ENCODE measurements at places on chromosomes 11 and 22.
A peak's percentile ranks its signal among the peaks of the same experiment; 100 is the strongest.

GRCh38 chr11:61951484-61952135 lies 1.5 kb downstream of the BEST1 start:
- no peak for DNase-seq

GRCh38 chr11:2554338-2555207 lies 109.8 kb downstream of the KCNQ1 start:
- DNase-seq, result no peak

DNA sequence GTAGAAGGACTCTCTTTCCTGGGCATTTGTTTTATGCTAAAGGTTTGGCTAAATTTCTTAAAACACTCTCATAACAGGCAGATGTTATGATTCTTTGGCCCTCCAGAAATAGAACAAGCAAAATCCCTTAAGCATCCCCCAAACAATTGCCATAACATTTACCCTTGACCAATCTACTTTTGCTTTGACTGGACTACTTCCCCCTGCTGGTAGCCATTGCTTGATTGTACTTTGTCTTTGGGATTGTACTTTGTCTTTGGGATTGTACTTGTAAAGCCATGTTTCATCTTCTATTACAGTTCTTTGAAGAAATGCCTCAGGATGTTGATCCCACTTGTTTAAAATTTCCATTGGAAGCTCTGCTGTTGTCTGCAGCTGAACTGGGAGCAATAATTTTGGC lies 53.3 kb upstream of the GLYAT start:
- no peak for DNase-seq

DNA sequence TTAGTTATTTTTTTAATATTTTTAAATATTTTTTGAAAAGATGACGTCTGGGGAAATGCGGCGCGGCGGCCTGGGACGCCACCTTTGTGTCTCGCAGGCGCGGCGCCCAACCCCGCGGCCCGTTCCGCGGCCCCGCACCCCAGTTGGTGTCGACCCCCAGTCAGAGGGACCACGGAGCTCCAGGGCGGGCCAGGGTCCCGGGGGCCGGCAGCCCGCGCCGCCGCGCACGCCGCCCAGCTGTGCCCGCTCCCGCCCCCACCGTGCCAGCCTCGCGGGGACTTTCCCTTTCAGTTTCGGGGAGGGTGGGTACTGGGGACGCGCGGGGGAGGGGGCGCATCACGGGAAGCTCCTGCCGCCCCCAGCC lies 1.6 kb downstream of the CCND1 start:
- peak; percentile 32 for DNase-seq

DNA sequence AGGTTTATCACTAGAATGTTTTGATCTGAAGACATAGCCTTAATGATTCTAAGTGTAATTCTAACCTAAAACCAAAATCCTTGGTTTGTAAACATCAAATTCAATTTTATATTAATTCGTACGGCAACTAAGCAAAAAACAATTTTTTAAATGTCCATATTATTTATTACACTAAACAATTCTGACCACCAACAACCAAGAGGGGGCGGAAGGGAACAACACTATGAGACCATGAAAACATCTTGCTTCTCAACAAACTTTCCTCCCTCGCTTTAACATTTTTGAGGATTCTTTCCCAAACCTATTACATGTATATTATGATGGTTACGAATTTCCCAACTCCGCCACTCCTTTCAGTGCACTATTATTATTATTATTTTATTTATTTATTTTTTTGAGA lies 6.5 kb upstream of the UCP2 start:
- DNase-seq, result no peak

- peak; percentile 24 for DNase-seq
Observed at GRCh38 chr11:59144579-59145345, 2.1 kb downstream of the FAM111A start.

- DNase-seq, result no peak
Observed at GRCh38 chr22:37101311-37102066, 8.0 kb downstream of the TMPRSS6 start.

GRCh38 chr11:93517611-93518010 lies 25.6 kb downstream of the SMCO4 start:
- no peak for DNase-seq

GRCh38 chr11:125773516-125773915 lies 5.1 kb downstream of the PATE2 start:
- no peak for DNase-seq

DNA sequence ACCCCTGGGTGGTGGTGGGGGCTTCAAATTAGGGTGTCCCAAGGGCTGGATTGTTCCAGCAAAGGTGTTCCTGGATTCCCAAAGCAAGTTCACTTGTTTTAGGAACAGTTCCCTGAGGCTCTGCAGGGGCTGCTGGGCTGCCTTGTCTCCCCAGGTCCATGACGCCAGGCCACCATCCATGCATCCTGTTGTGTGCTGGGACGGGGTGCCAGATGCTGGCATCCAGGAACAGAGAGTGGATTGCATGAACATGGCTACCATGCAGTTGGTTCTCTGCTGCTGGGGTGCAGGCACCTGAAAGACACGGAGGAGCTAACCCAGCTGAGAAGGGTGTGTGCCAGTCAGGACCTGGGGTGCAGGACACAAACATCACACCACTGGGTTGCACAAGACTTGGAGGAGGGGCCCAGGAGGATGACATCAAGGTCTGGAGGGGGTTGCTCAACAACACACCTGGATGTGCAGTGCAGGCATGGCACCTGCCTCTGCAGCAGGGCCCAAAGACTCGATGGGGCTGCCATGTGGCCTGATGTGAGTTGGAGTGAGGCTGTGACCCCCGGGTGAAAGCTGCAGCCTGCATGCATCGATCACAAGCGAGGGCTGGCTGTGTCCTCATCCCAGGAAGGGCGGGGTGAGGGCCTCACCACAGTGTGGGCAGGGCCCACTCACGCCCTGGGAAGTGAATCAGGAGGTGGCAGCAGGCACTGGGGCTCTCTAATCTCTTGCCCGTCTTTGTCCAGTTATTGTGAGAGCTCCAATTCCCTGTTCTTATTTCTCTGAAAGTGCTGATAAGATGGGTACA lies 74.0 kb upstream of the CLDN5 start:
- no peak for DNase-seq

DNA sequence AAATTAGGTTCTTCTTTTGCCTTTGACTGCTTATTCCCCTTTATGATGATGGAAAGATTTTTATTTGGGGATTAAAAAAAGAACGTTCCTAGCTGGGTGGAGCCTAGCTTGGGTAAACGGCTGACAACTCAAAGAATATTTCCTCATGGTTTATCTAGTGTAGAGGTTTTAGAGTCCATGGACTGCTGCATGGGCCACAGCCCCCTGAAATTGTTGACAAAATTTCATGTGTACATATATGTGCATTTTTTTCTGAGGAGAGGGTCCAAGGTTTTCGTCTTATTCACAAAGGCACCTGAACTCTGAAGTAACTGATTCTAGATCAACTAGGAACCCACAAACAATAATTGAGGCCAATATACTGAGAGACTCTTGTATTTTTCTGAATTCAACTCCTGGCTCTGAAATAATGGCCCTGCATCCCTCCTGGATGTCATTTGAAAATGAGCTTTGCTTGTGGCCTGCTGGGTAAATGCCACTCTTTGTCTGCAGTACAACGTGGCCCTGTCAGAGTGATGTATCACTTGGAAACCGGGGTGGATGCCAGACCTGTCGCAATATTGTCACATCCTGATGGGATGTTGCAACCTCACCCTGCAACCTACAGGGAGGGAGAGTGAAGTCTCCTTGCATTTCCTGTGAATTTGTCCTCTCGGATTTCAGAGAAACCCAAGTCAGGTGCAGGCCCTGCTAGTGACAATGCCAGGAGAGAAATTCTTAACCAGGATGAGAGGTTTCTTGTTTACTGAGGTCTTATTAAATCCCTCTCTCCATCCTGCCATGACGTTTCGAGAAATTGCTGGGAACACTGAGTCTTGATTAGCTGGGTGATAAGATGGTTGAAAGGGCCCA lies 33.8 kb downstream of the EHF start:
- DNase-seq, result no peak

GRCh38 chr11:122098261-122098980 lies 17.6 kb downstream of the BLID start:
- DNase-seq, result no peak

DNA sequence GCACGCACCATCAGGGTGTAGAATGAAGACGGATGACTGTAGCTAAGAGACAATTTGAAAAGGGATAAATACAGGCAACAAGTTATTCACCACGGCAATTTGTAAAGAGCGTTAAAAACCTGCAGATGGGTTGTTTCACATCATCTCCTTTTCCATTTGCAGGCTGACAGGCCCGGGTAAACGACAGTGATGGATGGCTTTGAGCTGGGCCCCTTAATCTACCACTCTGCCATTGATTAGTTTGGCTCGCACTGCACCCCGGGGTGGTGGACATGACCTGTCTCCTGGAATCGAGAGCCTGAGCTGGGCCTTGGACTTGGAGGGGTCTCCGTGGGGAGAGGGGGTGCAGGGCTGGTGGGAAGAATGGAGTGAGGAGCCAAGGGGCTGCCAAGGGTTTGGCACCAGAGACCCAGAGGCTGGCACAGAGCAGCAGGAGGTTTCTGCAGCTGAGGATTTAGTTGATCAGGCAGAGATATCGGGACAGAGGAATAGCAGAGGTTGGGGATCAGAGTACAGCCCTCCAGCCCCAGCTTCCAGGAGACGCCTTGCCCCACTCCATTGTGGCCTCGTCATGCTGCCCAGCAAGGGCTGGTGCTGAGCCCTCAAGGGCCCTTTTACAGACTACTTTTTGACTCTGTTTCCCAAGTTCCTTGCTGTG lies 110.6 kb upstream of the NECTIN1 start:
- DNase-seq, result no peak

DNA sequence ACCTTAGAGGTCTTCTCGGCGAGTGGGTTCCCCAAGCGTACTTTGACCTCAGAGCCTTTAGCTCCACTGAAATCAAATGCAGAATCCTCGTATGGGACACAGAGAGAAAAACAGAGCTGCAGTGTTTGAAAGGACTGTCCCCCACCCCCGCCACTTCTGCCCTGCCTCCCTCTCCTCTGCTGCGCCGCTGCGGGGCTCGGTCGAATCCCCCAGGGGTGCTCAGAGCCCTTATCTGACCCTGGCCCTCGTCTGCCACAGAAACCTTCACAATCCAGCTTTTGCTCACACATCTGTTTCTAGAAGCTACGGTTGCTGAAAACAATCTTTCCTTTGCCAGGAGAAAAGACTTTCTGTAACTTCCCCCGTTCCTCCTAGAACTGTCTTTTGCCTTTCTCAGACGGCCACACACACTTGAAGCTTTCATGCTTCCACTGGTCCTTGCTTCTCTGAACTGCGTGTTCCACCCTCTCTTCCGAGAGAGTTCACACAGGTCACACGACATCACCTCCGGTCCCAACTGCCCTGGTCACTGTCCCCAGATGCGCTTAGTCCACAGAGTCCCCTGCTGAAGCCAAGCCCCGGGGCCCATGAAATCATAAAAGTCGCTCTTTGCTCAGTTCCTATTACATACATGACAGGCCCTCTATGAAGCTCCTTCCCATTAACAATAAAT lies 3.7 kb downstream of the SMIM35 start:
- no peak for DNase-seq

- DNase-seq, result no peak
Observed at GRCh38 chr11:44110231-44110679, 14.8 kb downstream of the EXT2 start.

DNA sequence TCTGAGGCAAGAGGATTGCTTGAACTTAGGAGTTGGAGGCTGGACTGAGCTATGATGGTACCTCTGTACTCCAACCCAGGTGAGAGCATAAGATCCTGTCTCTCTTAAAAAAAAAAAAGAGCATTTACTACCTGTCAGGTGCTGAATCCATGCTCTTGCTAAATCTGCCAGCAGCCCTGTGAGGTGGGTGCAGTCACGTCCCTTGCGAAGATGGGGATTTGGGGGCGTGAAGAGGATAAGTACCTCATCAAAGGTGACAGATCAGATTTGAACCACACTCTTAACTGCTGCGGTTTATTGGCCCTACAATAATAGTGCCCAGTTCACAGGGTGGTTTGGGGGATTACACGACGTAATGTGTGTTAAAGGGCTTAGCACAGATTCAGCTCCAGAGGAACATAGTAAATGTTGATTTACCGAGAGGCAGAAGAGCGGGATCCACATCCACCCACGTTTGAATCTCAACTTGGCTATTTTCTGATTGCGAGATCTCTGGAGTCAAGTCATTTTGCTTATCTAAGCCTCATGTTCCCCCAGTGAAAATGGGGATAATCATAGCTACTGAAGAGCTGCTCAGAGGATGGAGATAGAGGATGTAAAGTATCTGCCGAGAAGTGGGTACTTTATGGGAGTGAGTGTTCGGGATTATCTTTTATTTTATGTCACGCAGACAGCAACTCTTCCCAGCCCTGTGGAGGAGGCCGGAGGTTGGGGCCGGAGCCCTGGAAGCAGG lies 28.1 kb upstream of the LRRC10B start:
- no peak for DNase-seq

GRCh38 chr22:26669060-26669481 lies 11.7 kb downstream of the MIAT start:
- DNase-seq, result no peak

DNA sequence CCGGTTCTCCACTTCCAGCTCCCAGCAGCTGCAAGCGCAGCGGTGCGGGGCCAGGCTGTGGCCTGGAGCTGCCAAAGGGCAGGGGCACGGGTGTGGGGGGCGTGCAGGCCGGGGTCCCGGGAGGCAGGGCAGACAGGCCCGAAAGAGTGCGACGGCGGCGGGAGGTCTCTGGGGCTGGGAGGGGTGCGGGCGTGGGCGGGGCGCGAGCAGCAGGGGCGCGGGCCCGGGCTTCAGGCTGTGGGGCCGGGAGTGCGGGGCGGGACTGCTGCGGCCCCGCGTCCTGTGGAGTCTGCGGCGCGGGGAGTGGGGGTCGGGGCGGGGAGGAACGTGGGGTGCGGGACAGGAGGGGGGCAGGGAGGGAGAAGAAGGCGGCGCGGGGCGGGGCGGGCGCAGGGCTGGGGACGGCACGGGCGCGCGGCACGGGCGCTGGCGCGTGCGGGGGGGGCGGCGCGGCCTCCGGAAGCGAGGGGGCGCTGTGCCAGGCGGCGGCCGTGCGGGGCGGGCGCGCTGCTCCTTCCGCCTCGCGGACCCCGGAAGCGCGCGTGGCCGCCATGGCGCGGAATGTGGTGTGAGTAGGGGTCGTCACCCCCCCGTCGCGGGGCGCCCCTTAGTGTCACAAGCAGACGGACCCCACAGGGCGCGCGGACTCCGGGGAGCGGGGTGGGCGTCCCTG lies at the start of gene MRPL23:
TSS of gene MRPL23 (plus strand) at position 521 of the 673 bp plus-strand sequence. CDS start at position 552, 31 bp downstream.
- no peak for DNase-seq

GRCh38 chr22:40302149-40302548 lies 44.2 kb upstream of the ADSL start:
- no peak for DNase-seq

DNA sequence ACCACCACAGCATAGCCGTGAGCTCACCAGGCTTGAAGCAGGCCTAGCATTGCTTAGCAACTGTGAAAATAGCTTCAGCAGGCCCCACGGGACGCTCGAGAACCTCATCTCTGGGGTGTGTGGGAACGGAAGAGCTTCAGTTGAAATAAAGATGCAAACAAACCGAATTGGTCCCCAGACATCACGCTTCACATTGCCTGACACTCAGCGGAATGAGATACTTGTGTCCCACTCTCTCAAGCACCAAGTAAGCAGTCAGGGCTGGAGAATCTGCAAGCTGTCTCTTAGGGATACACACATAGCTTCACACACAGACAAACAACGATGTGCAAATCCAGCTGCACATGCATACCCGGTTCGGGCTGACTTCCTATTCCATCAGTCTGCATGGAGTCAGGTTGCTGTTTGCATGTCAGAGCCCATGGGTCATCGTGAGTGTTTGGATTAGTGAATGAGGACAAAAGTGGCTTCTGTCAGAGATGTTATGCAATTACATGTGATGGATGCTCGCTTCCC lies 205.7 kb downstream of the SNX19 start:
- DNase-seq, result no peak

All from stimulated activated CD8-positive, alpha-beta memory T cell treated with anti-CD3 and anti-CD28 coated beads, Interleukin-15, amount 100 ng/mL, for 4 hours (primary cell).